ENCODE measurements at places on chromosomes 5 and 9. TPM values are rescaled to one million over a fixed set of nuclear protein-coding genes. Genes with fewer than 3 reads are reported as not detected.

DNA sequence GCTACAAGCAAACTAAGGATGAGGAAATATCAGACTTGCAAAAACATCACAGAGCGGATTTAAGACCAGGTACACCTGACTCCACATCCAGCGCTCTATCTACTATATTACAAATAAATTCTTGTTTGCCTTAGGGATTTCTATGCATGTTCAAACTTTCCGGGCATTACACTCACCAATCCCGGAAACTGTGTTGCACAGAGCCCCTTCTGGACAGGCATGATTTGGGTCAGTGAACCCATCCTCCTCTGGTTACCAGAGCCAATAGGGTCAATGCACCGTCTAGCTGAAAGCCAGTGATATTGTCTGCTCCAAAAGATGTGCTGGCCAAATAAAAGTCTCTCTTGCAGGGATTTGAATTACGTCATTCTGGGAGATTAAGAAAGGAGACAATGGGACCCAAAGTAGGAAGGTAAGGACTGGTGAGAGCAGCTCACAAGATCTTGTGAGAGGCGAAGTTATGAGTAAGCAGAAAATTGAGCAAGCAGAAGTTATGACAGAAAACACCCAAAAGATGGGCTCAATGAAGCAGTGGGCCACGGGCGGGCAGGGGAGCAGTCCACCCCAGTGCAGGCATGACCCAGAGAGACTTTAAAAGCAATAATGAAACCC lies 155.8 kb upstream of the RAI14 start:
- DNase-seq, result no peak

- no peak for DNase-seq
Measured at GRCh38 chr5:10701567-10702039, 59.4 kb downstream of the DAP start.

- no peak for DNase-seq
Measured at GRCh38 chr5:98535901-98536300, 237.6 kb upstream of the RGMB start.

GRCh38 chr5:100855295-100855694 lies 47.8 kb downstream of the ST8SIA4 start:
- no peak for DNase-seq

GRCh38 chr5:50547303-50547702 lies 106.2 kb upstream of the EMB start:
- DNase-seq, result no peak

DNA sequence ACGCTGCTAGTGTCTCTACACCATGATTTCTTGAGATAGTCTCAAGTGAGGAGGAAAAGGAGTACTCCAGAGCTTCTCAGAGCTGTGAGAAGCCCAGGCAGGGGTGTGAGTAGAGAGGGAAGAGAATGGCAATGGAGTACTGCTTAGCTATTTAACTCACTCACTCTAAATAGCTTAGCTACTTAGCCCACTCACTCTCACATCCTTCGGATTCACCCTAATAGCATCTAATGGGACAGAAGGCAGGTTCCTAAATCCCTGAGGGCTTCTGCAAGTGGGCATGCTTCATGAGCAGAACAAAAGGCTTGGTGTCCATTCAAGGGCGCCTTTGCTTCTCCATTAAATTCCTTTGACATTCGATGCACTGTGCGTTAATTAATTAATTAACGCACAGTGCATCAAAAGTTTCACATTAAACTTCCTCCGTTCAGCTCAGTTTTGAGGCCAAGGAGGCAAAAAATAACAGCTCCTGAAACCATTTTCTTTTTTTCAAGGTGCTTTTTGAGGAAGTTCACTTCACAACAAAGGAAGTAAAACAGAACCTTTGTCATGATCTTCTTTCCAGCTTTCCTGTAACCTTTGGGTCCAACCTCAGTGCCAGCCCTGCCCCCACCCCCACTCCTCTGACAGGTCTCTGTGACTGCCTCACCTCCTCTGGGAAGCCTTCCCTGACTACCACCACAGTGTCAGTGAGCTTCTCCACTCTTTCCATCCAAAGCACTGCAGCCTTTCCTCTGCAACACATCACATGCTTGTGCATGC lies 294.0 kb downstream of the SEC61B start:
- DNase-seq, result no peak

SLCO4C1 gene
- polyA plus RNA-seq, result not detected

- DNase-seq, result no peak
Measured at GRCh38 chr5:60340326-60340725, 359.6 kb downstream of the DEPDC1B start.

GRCh38 chr5:57650360-57651069 lies 167.9 kb upstream of the ACTBL2 start:
- DNase-seq, result peak; percentile 32

- DNase-seq, result no peak
Measured at GRCh38 chr5:152051499-152052454, 127.1 kb upstream of the GLRA1 start.

F12 gene
- polyA plus RNA-seq, result 7.7 TPM

- DNase-seq, result peak; percentile 89
Measured at GRCh38 chr5:53418826-53419658, 61.4 kb upstream of the FST start.

IDNK gene
- 0.76 TPM for polyA plus RNA-seq

NFIB gene
- 23.1 TPM for polyA plus RNA-seq

GRCh38 chr9:33850677-33851076 lies 33.7 kb downstream of the UBE2R2 start:
- DNase-seq, result no peak

MYMK gene
- not detected for polyA plus RNA-seq
